ENCODE measurements at places on chromosomes 11 and 22. TPM values are rescaled to one million over a fixed set of nuclear protein-coding genes. Genes with fewer than 3 reads are reported as not detected.

USP2 gene
- total RNA-seq: 15.0 TPM

IRF7 gene
- 34.1 TPM for total RNA-seq

GRCh38 chr11:1255151-1255550, 32.3 kb downstream of the MUC5B start:
- DNase-seq: no peak

DNA sequence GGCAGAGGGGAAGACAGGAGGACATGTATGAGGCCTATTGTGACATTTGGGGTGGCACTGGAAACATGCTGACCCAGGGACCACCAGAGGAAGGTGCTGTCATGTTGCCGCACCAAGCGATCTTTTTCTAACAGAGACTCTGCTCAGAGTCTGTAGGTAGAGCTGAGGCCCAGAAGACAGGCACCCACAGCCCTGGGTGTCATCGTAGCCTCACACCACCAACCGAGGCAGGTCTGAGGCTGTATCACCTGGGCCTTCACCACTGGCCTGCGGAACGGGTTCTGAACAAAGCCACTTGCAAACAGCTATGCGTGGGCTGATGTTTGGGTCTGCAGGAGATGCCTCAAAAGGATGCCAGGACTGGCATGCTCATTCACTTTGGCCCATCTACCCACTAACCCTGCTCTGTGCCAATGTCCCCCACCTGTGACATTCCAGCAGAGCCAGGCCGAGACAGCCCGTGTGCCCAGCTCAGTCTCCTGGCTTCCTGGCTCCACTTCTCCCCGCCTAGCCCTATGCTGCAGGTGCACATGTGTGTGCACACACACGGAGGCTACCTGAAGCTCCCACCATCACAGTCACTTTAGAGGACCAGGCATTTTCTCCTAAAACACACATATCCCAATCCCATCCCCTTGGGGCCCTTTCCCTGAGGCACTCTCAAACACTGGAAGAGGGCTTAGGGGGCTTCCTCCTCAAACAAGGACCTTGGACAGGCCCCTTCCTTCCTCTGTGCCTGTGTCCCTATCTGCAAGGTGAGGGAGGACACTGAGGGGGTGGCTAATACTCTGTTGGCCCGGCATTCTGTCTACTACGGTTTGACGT, 3.6 kb downstream of the TRIM29 start:
- DNase-seq: peak; percentile 15

DNA sequence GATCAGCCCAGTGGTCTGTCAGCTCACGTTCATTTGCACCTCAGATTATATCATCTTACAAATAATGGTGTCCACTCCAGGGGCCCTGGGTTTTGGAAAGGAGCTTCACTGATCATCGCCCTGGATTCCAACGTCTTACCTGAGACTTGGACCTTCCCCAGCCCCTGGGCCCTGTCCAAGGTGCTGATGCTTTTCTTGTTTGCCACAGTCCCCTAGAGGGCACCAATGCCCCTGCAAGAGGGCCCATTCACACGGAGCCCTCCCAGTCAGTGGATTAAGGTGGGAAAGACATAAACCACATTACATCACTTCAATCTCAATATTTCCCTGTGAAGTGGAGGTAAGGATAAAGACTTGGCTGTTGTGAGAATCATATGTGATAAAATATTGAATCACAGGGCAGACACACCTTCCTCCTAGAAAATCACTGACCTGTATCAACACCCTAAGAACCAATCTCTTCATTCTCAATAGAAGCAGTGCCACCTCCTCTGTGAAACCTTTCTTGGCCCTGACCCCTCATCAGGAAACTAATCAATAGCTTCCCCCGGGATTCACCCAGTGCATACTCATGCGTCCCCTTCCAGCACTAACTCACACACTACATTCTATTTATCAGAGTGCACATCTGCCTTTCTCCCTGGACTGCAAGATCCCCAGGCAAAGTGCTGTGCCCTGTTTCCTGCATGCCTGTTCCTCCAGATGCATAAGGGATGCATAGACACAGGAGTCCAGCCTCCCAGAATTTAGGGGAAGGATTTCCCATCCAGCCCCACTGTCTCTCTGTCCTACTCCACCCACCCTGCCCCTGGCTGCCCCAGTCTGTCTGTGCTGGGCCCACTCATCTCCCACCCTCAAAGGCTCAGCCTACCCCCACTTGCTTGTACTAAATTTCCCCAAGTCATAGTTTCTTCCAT, 167.0 kb downstream of the BUD13 start:
- DNase-seq: peak; percentile 76

- no peak for DNase-seq
These were observed 802.0 kb downstream of the KCNA4 start for GRCh38 chr11:29214833-29215232.

DNA sequence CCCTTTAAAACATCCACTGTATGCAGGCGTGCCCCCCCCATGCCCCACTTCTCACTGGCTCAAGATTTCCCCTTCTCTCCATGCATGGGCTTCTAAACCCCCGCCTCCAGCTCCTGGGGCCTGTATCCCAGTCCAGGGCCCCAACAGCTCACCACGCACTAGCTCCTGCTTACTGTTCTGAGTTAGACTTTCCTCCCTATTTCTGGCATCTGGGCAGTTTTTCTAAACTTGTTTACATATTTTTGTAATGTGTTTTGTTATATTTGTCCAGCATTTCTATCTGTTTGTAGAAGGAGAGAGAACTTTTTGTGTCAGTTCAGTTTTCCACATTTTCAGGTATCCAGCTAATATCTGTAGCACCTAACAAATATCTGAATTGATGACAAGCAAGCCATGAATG, 178.5 kb downstream of the SPON1 start:
- no peak for DNase-seq
